ENCODE measurements at places on chromosomes 7 and 10.
A peak's percentile ranks its signal among the peaks of the same experiment; 100 is the strongest.

- no peak for DNase-seq
These were observed 16.2 kb downstream of the ZNF425 start for GRCh38 chr7:149109969-149110368.

- no peak for DNase-seq
These were observed 162.6 kb downstream of the FAM107B start for GRCh38 chr10:14611968-14612693.

DNA sequence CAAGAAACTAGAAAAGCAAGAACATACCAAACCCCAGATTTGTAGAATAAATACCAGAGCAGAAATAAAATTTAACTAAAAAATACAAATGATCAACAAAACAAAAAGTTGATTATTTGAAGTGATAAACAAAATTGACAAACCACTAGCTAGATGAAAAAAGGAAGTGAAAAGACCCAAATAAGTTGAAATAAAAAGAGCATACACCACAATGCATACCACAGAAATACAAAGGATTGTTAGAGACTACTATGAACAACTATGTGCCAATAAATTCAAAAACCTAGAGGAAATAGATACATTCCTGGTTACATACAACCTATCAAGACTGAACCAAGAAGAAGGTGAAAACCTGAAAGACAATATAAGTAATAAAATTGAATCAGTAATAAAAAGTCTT, 333.4 kb downstream of the SH2D4B start:
- DNase-seq, result no peak

DNA sequence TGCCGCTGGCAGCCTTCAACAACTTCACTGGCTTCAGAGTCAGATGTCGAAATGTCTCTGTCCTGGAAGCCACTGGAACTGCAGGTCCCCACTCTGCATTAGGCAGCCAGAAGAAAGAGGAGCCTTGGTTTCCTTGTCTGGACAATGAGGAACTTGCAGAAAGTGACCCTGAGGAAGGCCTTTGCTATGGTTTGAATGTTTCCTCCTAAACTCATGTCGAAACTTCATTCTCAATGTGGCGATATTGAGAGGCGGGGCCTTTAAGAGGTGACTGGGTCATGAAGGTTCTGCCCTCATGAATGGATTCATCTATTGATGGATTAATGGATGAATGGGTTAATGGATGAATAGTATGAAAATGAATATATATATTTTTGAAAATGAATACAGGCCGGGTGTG, 61.6 kb upstream of the GPR26 start:
- no peak for DNase-seq

DNA sequence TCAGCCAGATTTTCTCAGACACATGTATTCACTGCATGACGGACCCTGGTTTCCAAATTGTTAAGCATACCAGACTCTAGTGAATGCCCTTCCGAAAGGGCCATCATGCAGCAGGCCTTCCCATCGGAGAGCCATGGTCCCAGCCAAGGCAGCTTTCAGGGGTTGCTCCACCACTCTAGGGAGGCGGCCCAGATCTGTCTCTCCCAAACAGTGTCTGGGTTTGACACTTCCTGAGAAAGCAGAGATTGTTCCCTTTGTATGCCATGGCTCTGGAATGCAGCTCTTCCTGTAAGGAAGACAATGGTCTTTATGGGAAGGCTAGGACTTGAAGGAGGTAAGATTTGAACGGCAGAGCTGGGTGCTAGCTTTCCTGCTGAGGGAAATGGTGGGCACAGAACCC, 178.8 kb upstream of the BMPER start:
- DNase-seq, result no peak

GRCh38 chr10:121270906-121271305, 327.3 kb downstream of the FGFR2 start:
- DNase-seq, result no peak

- DNase-seq, result no peak
These were observed 43.6 kb downstream of the PIP4K2A start for GRCh38 chr10:22670788-22671187.

DNA sequence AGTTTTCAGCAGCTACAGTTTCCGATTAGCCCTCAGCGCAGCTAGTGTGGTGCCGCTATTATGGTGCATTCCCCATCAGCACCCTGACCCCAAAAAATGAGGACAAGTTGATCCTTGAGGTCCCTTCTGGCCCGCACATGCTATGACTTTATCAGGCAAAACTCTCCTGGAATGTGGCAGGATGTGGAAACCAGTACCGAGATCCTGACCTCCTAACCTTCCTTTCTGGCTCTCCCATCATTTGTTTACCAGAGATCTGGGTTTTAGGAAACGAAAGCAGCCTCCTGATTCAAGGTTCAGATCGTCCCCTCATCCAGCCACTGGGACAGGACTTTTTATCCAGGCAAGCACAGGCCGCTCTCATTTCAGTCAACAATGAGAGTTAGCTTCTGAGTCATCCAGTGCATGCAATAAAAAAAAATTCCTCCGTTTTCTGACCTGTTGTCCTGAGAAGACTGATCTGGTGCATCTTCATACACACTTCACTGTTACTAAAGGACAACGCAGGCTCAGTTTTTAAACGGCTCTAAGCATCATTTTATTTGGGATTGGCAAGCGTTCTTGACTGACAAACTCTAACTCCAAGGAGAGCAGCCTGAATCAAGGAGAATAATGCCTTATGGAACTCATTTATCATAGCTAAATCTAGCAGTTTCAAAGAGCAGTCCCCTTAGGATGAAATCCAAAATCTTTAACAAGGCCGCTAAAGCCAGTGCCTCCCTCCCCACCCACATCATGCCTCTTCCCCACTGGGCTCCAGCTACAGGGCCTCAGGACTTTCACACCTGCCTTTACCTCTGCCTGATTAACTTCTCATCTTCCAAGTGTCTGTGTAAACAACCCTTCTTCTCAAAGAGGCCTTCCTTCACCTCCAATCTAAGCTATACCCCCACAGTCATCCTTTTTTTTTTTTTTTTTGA, 17.1 kb downstream of the PDLIM1 start:
- DNase-seq, result no peak

- no peak for DNase-seq
These were observed 27.6 kb upstream of the FAM204A start for GRCh38 chr10:118369641-118370205.

- DNase-seq, result no peak
These were observed 36.4 kb upstream of the MXI1 start for GRCh38 chr10:110171032-110171431.

- DNase-seq, result peak; percentile 46
These were observed 175.0 kb downstream of the CTNNA3 start for GRCh38 chr10:67520924-67521520.

- DNase-seq, result no peak
These were observed 3.7 kb upstream of the GSDME start for GRCh38 chr7:24760968-24761367.

GRCh38 chr7:132817949-132818348, 241.7 kb upstream of the PLXNA4 start:
- DNase-seq, result no peak

DNA sequence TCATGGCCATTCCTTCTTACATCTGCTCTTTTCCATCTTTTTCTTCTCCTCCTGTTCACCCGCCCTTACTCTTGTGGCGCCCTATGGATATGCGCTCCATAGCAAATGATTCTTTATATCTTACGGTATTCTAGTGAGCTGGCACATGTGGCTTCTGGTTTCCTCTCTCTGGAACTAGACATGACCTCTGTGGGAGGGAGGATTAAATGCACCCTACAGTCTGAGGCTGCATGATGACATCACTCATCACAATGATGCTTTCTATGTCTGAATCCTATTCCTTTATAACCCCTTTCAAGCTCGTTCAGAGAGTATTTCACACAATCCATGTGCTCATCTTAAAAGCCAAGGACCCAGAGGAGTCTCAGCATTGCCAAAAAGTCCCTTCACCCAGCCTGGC, 153.3 kb downstream of the EGFR start:
- DNase-seq, result no peak

DNA sequence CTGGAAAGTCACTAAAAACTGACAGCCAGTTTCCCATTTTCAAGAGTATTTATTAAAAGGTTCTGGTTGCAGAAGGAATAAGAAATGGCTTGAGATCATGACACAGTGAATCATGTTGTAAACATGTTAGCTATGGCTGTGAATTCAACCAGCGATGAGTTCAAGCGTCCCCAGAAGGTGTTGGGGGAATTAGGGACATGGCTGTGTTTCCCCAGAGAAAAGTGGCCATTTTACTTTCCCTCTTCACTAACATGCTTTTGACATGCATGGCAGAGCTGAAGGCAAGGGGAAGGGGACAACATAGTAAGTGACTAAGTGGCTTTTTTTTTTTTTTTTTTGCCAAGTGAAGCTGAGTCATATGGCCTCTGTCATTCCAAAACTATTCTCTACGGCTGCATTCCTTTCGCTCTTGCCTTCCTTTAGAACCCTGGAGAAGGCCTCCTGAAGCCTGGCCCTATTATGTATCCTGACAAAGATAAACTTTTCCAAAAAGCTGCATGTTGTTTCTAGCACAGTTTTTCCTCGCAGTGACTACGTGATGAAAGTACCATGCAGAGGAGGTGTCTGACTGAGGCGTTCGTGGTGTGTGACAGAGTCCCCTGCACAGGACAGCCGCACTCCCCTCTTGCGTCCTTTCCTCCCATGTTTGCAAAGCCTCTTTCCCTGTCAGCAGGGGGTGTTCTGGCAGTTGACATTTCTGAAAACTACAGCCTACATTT, 46.9 kb downstream of the EGFR start:
- no peak for DNase-seq

- no peak for DNase-seq
These were observed 53.7 kb downstream of the SLC16A12 start for GRCh38 chr10:89481662-89482061.

GRCh38 chr7:79434098-79434497, 19.4 kb downstream of the MAGI2 start:
- DNase-seq, result no peak

DNA sequence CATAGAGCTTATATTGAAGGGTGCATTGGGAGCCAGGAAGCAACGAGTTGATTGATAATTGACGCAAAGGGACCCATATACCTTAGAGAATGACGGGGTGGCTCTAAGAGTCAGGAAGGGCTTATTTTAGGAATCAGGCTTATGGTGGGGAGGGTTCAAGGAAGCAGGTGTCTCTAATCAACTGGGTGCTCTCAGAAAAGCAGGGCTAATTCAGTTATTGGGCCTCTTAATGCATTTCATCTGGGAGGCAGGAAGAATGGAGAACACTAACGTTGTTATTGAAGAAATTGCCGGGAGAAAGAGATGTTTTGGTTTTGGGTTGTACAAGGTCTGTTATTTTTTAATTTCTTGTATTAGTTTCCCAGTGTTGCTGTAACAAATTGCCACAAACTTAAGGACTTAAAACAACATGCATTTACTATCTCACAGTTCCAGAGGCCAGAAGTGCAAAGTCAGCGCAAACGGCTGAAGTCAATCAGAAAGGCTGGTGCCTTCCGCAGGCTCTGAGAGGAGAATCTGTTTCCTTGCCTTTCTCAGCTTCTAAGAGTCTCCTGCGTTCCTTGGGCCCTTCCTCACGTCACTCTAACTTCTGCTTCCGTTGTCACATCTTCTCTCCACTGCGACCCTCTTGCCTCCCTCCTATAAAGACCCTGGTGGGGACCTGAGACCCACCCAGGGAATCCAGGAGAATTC, 328.4 kb upstream of the C7orf33 start:
- no peak for DNase-seq

- no peak for DNase-seq
These were observed 17.1 kb downstream of the MBL2 start for GRCh38 chr10:52755297-52756062.

DNA sequence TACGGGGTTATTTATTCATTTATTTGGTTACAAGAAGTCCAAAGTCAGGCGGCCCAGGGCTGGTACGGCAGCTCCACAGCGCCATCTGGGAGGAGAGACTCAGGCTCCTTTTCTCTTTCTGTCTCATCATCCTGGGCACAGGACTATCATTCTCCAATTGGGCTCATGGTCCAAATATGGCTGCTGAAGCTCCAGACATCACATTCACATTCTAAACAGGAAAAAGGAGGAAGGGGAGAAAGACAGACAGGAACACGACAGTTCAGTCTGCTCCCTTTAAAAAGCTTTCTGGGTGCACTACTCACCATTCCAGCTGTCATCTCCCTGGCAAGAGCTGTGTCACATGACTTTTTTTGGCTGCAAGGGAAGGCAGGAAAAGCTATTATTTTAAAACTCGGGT, 74.4 kb upstream of the PDZD8 start:
- no peak for DNase-seq

- no peak for DNase-seq
These were observed 239.5 kb upstream of the FOXP2 start for GRCh38 chr7:114175125-114175524.

- DNase-seq, result peak; percentile 15
These were observed 140.4 kb upstream of the AUTS2 start for GRCh38 chr7:69457595-69458504.

- no peak for DNase-seq
These were observed 15.0 kb upstream of the CADPS2 start for GRCh38 chr7:122901250-122901649.

- no peak for DNase-seq
These were observed 1.4 kb upstream of the PSAP start for GRCh38 chr10:71852355-71852937.

- DNase-seq, result peak; percentile 45
These were observed at the start of gene EBF3 for GRCh38 chr10:129963641-129964501. TSS of gene EBF3 (minus strand) at chr10:129964274. CDS start at chr10:129963768, 506 bp downstream.

GRCh38 chr10:44569193-44570091, 184.5 kb upstream of the CXCL12 start:
- DNase-seq, result peak; percentile 21

- no peak for DNase-seq
These were observed 63.9 kb upstream of the CHST15 start for GRCh38 chr10:124157271-124157681.

DNA sequence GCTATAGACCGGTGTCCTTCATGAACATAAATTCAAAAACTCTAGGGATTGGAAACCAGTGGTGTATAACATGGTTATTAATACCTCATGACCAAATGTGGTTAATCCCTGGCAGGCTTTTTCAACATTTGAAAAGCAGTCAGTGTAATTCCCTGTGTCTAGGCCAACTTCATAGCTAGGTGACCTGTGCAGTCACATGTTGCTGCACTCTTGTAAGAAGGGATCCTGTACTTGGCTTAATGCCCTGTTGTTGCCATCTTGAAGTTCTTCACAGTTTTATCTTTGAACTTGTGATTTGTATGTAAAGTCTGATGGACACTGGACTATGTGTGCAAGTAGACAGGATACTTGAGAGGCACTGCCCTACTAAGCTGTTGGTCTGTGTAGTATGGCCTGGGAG, 39.7 kb downstream of the ZNF33A start:
- no peak for DNase-seq

DNA sequence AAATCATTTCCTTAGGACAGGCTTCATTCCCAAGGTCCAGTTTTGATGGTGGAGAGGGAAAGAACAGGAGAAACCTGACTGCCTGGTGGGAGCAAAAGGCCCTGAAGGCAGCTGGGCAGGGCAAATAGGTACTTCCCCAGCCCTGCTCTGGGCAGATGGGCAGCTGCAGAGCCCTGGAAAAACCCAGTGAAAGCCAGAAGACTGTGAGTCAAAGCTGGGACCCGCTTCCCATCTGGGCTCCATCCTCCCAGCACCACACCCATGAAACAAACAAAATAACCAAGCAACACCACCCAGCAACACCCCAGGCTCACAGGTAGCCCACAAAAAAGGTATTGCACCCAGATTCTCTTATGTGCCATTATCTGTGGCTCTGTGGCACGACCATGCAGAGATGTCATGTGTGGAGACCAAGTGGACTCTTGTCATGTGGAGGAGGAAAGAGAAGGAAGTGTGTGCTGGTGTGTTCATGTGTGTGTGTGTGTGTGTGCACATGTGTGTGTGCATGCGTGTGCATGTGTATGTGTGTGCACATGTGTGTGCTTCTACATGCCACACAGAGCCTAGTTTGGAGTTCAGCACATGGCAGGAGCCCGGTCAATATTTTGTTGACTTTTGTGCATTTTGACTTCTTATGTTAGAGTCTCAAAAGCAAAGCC, 9.8 kb downstream of the CLRN3 start:
- no peak for DNase-seq
